Activated T-helper 17 cell treated with anti-CD3 and anti-CD28 coated beads, Interleukin-2, amount 50 U/mL, for 72 hours (primary cell): ENCODE measurements at places on chromosomes 2 and 18. TPM values are rescaled to one million over a fixed set of nuclear protein-coding genes. Genes with fewer than 3 reads are reported as not detected.

TANC1 gene
- 1.7 TPM for total RNA-seq

DNA sequence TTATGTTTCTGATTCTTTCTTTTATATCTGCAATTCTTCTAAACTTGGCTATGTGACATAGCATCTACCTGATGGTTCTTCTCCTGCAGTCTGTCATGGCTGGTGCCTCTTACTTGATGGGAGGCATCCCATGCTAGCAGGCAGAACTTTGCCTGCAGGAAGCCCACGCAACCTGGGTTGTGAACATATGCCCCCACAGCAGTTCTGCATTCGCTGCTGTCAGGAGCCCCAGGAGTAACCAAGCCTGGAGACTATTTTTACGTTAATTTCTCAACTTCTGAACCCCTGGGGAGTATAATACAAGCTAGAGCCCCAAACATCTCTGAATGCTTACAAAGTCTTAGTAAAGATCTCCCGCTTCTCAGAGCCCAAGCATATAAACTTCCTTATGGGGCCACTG, 12.1 kb downstream of the FAM168B start:
- no peak for ATAC-seq

SERPINB10 gene
- total RNA-seq: not detected

DNA sequence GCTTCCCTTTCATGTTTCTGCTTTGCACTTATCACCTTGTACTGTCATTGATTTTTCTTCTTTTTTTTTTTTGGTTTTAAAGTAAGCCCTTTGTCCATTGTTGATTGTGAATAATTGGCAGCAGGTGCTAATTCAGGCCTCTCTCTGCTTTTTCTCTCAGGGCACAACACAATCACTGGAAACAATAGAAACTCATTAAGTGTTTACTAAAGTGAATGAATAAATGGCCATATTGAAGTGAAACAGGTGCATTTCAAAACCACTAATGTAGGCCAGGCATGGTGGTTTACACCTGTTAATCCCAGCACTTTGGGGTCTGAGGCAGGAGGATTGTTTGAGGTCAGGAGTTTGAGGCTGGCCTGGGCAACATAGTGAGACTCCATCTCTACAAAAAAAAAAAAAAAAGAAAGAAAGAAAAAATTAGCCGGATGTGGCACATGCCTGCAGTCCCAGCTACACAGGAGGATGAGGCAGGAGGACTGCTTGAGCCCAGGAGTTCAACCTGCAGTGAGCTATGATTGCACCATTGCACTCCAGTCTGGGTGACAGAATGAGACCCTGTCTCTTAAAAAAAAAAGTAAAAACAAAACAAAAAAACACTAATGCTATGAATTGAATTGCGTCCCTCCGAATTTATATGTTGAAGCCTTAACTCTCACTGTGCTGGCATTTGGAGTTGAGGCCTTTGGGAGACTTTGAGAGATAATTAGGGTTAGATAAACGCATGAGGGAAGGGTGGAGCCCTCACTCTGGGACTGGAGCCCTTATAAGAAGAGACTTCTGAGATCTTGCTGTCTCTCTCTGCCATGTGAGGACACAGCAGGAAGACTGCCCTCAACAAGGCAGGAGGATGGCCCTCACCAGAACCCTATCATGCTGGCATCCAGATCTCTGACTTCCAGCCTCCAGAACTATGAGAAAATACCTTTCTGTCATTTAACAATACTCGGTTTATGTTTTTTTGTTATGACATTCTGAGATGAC, 19.9 kb downstream of the SLC38A11 start:
- no peak for ATAC-seq

IL36B gene
- total RNA-seq: not detected

- ATAC-seq: peak; percentile 53
Measured at GRCh38 chr2:227163998-227164762, at the start of the genes COL4A3 and COL4A4. TSS of gene COL4A3 (plus strand) at chr2:227164624. CDS start at chr2:227164727, 103 bp downstream. TSS of gene COL4A4 (minus strand) at chr2:227164205. CDS start at chr2:227147483, 16,722 bp downstream.

VWA3B gene
- total RNA-seq: not detected

- no peak for ATAC-seq
Measured at GRCh38 chr2:193074933-193075332, 880.2 kb upstream of the TMEFF2 start.

SLC30A3 gene
- total RNA-seq: not detected

CDH20 gene
- total RNA-seq: 0.40 TPM

SP140L gene
- total RNA-seq: 70.4 TPM

GRCh38 chr2:201484805-201485204, 33.3 kb downstream of the STRADB start:
- no peak for ATAC-seq

NETO1 gene
- not detected for total RNA-seq

GRCh38 chr2:120314690-120315366, 31.1 kb upstream of the INHBB start:
- peak; percentile 31 for ATAC-seq

NFE2L2 gene
- total RNA-seq: 39.3 TPM

DNA sequence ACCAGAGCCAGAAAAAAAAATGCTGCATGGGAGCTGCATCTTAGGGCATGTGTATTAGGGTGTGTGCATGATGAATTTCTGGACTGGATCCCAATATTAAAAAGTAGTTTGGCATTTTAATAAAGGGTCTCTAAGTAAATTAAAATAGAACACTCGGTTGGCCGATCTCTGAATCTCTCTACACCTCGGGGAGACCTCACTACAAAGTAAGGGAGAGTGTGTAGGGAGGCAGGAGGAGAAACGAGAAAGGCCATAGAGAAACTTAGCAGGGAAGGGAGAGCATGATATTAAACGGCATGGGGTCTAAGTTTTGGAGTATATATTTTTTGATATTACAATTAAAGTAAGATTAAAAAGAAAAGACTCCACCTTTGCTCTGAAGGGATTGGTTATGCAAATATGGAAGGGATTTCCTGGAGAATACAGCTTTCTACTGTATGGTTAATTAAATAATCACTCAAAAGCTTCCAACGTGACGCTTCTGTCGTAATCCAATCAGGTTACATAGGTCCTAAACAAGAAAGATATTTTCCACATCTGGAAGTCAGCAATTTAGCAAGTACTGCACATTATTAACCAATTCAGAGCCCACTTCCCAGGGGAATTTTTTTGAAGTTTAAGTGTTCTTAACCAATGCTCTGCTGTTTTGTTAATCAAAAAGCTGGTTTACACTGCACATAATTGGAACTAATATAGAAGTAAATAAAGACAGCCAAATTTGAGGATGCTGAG, 1.0 kb upstream of the ZEB2 start:
- no peak for ATAC-seq
